Left ventricle myocardium superior (tissue), 1 donor: ENCODE measurements at places on chromosomes 3 and 15.

- DNase-seq, result peak; percentile 64
Measured at GRCh38 chr3:156605686-156606605, 51.0 kb upstream of the SSR3 start.

DNA sequence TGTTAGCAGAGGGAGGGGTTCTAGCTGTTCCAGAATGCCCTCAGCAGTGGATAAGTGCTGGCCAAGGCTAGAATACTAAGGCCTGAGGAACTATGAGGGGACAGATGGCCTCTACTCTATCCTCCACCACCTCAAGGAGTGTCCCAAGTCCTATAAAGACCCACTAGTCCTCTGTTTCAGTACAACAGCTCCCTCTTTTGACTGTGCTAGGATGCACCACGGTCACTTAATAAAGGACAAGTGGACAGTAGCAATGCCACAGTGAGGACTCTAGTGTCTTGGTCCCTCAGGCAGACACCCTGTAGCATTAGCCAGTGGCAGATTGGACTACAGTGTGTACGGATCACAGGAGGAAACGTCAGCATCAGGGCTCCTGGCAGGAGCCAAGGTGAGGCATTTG, 171.8 kb upstream of the PROK2 start:
- DNase-seq, result no peak

GRCh38 chr3:35707904-35708303, 68.6 kb downstream of the ARPP21 start:
- DNase-seq, result no peak

DNA sequence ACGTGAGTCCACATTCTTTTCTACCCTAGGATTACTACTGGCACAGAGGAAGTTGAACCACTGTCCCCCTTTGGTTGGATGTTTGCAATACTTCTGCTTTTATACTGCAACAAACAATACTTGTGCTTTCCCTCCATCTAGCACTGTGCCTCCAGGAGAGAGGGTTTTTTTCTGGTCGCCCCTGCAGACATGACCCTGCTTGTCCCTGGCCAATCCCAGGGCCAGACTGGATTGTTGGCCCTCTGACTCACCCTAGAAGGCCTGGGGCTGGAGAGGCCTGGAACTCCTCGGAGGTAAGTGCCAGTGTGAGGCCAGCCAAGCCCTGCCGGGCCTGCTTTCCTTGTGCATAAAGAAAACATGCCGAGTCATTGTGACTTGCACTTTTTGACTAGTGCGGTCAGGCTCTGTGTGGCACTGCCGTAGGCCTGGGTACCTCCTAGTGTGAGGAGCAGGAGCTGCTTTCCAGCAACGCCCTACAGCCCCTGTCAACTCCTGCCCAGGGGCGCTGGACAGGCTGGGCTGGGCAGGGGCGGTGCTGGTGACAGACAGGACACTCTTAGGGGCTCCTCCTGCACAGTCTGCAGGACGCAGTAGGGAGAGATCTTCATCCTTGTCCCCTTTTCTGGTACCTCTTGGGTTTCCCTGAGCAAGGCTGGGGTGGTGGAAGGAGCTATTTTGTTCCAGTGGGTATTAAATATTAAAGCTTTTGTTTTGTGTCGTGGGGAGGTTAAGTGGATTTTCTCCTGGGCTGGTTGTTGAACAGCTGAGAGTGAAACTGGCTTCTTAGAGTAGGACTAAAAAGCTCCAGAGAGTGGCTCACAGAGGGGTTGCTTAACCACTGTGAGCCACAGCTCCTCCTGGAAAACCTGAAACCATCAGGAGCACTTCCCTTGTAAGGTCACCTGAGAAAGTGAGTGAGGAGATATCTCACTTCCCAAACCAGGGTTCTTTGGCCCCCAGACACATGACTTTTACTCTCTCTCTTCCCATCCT, 14.4 kb upstream of the TKT start:
- peak; percentile 89 for DNase-seq

- DNase-seq, result no peak
Measured at GRCh38 chr15:70627734-70628548, 135.4 kb downstream of the UACA start.

- DNase-seq, result no peak
Measured at GRCh38 chr3:32215185-32215584, 23.3 kb upstream of the CMTM8 start.

DNA sequence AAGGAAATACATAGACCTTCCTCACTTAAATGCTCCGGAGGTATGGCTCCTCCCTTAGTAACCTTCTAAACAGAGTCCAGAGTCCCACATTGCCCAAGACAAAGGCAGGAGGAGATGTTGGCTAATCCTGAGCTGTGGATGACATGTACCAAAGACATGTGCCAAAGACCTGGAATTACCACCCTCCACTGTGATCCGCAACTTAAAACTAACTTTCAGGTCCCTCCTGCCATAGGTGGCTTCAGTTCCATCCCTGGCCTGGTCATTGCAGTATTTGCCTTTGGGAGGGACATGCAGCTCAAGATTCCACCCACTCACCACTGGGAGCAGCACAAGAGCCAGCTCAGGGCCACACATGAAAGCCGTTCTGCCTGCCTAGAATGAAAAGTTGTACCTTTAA, 28.0 kb downstream of the MYZAP start:
- no peak for DNase-seq

DNA sequence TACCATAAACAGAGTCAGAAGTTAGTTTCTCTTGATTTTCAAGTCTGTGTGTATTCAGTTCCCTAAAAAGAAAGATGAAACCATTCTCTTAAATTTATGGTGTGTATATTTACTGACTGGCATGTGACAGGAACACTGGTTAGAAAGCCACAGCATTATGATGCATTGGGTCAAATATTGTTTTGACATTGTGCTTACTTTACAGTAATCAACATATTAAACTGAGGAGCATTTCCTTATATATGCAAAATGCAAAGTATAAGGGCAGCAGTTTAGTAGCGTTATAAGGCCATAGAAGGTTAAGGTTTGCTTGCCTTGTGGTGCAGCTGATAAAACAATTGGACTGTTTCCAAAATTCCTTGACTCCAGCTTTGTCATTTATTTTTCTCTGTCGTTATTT, 72.9 kb downstream of the EPHA3 start:
- DNase-seq, result no peak

GRCh38 chr3:124966521-124967445, 32.2 kb upstream of the MUC13 start:
- DNase-seq, result no peak

DNA sequence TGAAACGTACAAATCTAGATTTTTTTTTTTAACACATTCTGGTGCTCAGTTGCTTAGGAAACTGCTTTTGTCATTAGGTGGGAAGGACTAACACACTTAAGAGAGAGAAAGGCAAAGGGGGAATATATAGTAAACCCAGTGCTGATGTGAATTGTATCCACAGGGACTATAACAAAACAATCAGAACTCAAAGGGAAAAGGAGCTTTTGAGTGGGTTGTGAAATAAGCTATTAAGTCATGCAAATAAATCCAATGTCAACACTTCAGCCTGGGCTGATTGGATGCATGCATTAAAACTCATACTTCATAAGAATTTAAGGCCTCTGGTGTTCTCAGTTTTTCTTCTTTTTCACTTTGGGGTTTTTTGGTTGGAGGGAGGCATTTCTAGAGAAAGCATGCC, 628.9 kb downstream of the FHIT start:
- DNase-seq, result no peak

DNA sequence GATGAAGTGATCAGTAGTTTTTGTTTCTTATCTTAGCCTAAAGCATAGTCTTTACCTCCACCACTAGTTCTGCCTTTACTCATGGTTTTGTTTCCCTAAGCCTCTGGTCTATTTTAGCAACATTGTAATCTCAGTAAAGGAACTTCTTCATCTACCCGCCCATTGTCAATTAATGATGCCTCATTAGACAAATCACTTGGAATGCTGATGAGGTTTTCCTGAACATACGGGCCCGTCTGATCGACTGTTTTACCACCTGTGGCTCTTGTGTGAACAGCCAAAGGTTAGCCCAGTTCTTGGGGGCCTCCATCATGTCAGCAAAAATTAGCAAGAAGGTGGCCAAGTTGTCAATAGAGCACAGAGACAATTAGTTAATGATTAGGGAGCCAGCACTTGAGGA, 470.1 kb upstream of the ARRDC4 start:
- no peak for DNase-seq

- no peak for DNase-seq
Measured at GRCh38 chr3:168260859-168261258, 165.1 kb upstream of the GOLIM4 start.

- DNase-seq, result no peak
Measured at GRCh38 chr3:72085036-72085435, 300.1 kb upstream of the PROK2 start.

GRCh38 chr3:107685383-107685782, 162.6 kb downstream of the BBX start:
- DNase-seq, result no peak

GRCh38 chr15:98914626-98915025, 93.0 kb downstream of the PGPEP1L start:
- DNase-seq, result no peak

GRCh38 chr15:35987056-35987455, 441.1 kb upstream of the DPH6 start:
- no peak for DNase-seq

- DNase-seq, result no peak
Measured at GRCh38 chr3:33271324-33271723, 5.9 kb upstream of the FBXL2 start.

DNA sequence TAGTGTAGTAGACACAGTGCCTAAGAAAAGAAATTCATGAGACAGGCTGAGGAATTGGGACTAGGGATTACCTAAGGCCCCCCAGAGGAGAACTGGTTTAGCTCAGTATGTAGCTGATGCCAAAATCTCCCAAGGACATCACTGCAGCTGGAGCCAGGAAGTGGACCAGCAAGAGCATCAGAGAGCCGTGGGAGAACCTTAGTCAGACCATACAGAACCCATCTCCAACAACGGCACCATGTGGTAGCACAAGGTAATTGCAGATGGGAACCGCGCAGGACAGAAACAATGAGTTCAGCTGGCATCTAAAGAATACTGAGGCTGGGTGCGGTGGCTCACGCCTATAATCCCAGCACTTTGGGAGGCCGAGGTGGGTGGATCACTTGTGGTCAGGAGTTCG, 81.7 kb downstream of the WNT5A start:
- DNase-seq, result no peak

DNA sequence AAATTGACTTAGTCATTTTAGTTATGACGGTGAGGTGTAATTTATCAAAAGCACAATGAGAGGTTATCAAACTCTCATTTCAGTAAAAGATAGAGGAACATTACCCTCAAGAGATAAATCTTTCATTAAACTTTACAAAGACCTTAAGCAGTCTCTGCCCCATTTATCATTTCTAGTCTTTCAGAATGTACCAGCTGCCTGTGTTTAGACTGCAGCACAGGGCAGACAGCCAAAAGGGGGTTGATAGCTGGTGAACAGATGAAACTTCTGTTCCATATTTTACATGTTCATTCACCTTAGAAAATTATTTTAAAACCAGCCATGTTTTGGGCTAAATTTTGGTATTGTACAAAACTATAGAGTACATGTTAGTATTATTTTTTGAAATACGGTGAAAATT, 514.6 kb upstream of the CNTN3 start:
- no peak for DNase-seq

GRCh38 chr15:65365229-65365628, 12.6 kb downstream of the IGDCC3 start:
- no peak for DNase-seq

- DNase-seq, result no peak
Measured at GRCh38 chr15:56628893-56629532, 104.3 kb downstream of the ZNF280D start.
